ENCODE measurements at places on chromosomes 3 and 15.

- DNase-seq, result no peak
These were observed 43.0 kb upstream of the LRTM1 start for GRCh38 chr3:54970895-54971294.

DNA sequence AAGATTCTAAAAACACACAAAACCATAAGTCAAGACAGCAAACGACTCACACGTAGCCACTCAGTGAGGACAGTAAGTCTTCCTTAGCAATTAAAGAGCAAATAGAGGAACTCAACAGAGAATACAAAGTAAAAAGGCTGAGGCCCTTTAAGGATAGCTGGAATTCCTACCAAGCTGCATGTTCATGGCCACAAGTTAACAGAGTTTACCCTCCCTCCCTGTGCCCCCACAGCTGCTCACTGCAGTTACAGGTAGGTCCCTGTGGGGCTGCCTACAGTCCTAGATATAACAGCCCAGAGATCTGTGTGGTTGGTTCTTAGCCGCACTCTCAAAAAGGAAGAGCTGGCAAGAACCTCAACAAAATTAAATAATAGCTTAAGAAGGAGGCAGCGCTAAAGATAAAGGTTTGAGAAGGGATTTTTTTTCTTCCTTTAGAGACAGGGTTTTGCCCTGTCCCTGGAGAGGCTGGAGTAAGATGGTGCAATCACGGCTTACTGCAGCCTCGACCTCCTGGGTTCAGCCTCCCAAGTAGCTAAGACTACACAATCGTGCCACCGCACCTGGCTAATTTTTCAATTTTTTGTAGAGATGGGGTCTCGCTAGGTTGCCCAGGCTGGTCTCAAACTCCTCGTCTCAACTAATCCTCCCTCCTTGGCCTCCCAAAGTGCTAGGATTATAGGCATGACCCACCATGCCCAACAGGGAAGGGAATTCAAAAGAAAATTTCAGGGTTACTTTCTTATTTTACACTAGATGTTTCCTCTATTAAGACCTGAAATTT, 19.3 kb downstream of the SFMBT1 start:
- no peak for DNase-seq

- DNase-seq, result no peak
These were observed 13.2 kb downstream of the NR1I2 start for GRCh38 chr3:119794971-119795612.

DNA sequence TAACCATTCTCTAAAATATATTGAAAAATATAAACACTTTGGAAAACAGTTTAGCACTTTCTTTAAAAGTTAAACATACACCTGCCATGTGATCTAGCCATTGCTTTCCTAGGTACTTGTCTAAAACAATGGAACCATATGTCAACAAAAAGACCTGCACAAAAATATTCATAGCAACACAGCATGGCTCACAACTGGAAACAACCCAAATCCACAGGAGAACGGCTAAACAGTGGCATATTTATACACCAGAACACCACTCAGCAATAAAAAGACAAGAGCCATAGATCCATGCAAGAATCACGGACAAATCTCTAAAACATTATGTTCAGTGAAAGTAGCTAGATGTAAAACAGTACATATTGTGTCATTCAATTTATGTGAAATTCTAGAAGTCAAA, 221.3 kb upstream of the UBE2E2 start:
- no peak for DNase-seq

DNA sequence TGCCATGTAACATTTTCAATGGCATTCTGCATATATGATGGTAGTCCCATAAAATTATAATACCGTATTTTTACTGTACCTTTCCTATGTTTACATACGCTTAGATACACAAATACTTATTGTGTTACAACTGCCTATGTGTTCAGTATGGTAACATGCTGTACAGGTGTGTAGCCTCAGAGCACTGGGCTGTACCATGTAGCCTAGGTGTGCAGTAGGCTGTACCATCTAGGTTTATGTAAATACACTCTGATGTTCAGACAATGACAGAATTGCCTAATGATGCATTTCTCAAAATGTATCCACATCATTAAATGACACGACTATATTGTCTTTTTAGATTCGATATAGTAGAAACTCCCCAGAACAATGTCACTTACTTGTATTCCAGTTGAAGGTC, 22.7 kb downstream of the CD80 start:
- no peak for DNase-seq

Data from AG04449 (cell line).